Activated CD4-positive, alpha-beta memory T cell treated with anti-CD3 and anti-CD28 coated beads for 36 hours (primary cell): ENCODE measurements at places on chromosomes 3 and 15. TPM values are rescaled to one million over a fixed set of nuclear protein-coding genes. Genes with fewer than 3 reads are reported as not detected.

The RHOV gene
- 0.29 TPM for total RNA-seq

DNA sequence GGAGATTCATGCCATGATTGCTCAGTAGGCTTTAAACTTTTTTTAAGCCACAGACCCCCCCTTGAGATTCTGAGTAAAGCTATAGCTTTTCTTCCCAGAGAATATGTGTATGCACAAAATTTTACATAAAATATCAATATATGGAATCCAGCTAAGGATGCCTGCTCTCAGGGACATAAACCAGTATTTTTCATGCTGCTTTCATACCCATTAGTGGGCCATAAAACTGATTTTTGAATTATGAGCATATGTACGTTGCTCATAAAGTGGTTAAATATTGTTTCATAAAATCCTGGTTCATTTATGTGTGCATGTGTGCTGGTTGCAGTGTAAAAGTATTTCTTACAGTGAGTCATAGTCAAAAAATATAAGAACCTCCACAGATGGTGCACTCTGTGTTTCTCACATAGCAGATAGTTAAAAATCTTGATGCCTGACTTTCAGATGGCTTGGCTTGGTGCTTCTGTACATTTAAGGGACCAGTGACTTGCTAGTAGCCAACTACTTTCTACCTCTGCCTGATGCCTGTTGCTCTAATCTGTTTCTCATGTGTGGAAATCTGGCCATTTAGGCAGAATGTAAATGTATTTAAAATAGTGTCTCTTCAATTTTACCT, 71.9 kb downstream of the ARHGEF26 start:
- H3K27ac ChIP-seq = no peak overlapping the region
- H3K36me3 ChIP-seq = no peaks in the 10 kb centered on the region
- no peak for DNase-seq
- no peak overlapping the region for H3K4me3 ChIP-seq
- H3K4me1 ChIP-seq = no peaks in the 10 kb centered on the region
- peaks cover 11% of the 10 kb centered on the region for H3K27me3 ChIP-seq

The GOLGA6D gene
- not detected for total RNA-seq

GRCh38 chr15:80549191-80549590, 145.0 kb downstream of the ARNT2 start:
- peaks cover 10% of the 10 kb centered on the region for H3K27me3 ChIP-seq
- H3K27ac ChIP-seq = no peak overlapping the region
- no peaks in the 10 kb centered on the region for H3K36me3 ChIP-seq
- DNase-seq = no peak

The LMAN1L gene
- not detected for total RNA-seq

DNA sequence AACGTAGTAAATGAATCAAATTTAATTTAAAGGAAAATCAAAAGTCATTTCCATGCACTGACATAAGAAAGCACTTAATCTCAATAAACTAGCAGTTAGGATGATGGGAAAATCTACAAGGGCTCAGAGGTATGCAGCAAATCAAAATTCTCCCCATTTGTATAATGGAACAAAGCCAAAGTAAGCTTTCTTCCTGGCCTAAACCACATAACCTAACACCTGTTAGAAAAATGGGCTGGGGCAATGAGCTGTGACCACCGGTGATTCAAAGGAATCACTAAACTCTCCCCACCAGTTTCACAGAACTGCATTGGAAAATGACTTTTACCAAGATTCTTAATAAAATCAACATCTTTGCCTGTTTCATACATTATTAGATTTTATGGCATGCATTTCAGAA, 1024.3 kb downstream of the FHIT start:
- no peaks in the 10 kb centered on the region for H3K36me3 ChIP-seq
- DNase-seq = no peak
- no peak overlapping the region for H3K27ac ChIP-seq

- H3K27ac ChIP-seq = no peak overlapping the region
- no peak overlapping the region for H3K4me3 ChIP-seq
- H3K36me3 ChIP-seq = no peaks in the 10 kb centered on the region
- peaks cover 2% of the 10 kb centered on the region for H3K27me3 ChIP-seq
- DNase-seq = no peak
These were observed 306.2 kb upstream of the ATP11B start for GRCh38 chr3:182487143-182487542.

- H3K4me1 ChIP-seq = no peaks in the 10 kb centered on the region
- DNase-seq = no peak
- no peak overlapping the region for H3K4me3 ChIP-seq
- peaks cover 3% of the 10 kb centered on the region for H3K27me3 ChIP-seq
- H3K27ac ChIP-seq = no peak overlapping the region
These were observed 329.8 kb downstream of the THSD4 start for GRCh38 chr15:71444866-71445590.

GRCh38 chr3:186241910-186242821, 119.9 kb downstream of the DGKG start:
- peak; percentile 82 for DNase-seq
- no peak overlapping the region for H3K27ac ChIP-seq
- H3K4me3 ChIP-seq = no peak overlapping the region
- H3K36me3 ChIP-seq = no peaks in the 10 kb centered on the region

The CLRN1 gene
- total RNA-seq = not detected

The ALDH1L1 gene
- not detected for total RNA-seq

GRCh38 chr3:81472600-81473362, 288.7 kb downstream of the GBE1 start:
- no peak overlapping the region for H3K27ac ChIP-seq
- no peaks in the 10 kb centered on the region for H3K27me3 ChIP-seq
- DNase-seq = no peak

GRCh38 chr15:90829942-90830440, 38.4 kb upstream of the FURIN start:
- peak; percentile 91 for DNase-seq
- peaks cover 14% of the 10 kb centered on the region for H3K36me3 ChIP-seq
- H3K4me3 ChIP-seq = peak overlapping the region; percentile 59
- peak overlapping the region; percentile 100 for H3K27ac ChIP-seq

DNA sequence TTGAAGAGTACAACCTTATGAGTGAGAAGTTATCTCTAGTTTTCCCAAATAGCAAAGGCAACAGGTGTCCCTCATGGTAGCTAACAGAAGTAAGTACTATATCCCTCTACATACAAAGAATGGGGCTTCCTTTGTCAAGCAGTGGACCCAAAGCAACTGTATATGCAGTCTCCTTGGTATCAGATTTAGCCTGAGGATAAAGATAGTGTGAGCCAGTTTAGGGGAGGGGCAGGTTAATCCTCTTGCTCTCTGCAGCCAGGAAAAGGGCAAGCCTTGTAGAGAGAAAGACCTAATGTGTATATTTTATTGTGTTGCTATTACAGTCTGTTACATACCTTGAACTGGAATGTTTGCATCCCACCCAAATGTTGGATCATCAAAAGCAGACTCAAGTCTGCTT, 117.9 kb upstream of the COL8A1 start:
- no peak overlapping the region for H3K27ac ChIP-seq
- H3K4me1 ChIP-seq = no peaks in the 10 kb centered on the region
- no peak for DNase-seq
- H3K36me3 ChIP-seq = no peaks in the 10 kb centered on the region
- no peaks in the 10 kb centered on the region for H3K27me3 ChIP-seq

The GRAMD2A gene
- not detected for total RNA-seq

DNA sequence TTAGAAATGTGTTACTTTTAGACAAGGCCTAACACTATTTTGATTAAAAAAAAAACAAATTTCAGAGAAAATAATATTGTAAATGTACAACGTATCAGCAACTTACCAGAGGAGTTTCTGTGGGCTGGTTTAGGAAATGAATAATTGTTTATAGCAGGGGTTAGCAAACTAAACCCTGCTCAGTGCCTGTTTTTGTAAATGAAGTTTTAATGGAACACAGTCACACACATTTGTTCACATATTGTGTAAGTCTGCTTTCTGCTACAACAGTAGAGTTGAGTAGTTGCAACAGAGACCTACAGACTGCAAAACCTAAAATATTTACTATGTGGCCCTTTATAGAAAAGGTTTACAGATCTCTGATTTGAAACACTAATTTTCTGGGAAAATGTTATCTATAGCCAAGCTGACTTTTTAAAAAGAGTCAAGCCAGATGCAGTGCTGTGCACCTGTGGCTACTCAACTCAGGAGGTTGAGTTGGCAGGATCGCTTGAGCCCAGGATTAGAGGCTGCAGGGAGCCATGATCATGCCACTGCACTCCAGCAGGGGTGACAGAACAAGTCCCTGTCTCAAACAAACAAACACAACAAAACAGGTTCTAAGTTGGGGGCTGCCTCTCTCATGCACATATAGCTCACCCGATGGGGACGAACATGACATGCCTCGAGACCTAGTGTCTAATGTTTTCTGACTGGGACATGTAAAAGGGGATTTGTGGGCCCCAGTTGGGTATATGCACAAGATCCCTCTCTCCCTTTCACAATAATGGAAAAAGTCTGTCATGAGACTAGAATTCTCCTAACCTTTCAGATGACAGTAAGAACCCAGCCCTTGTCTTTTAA, 182.5 kb downstream of the TNIK start:
- no peak overlapping the region for H3K4me3 ChIP-seq
- peaks cover 58% of the 10 kb centered on the region for H3K4me1 ChIP-seq
- no peak for DNase-seq
- H3K27ac ChIP-seq = no peak overlapping the region
- H3K27me3 ChIP-seq = no peaks in the 10 kb centered on the region

The AP2M1 gene
- total RNA-seq = 221 TPM
